ENCODE measurements at places on chromosomes 3 and 15. TPM values are rescaled to one million over a fixed set of nuclear protein-coding genes. Genes with fewer than 3 reads are reported as not detected.

The FSIP1 gene
- total RNA-seq = 0.74 TPM

The EPHB3 gene
- total RNA-seq = 0.04 TPM

- DNase-seq = no peak
Measured at GRCh38 chr15:85024509-85025336, 43.1 kb downstream of the PDE8A start.

The EFCAB12 gene
- 0.39 TPM for total RNA-seq

DNA sequence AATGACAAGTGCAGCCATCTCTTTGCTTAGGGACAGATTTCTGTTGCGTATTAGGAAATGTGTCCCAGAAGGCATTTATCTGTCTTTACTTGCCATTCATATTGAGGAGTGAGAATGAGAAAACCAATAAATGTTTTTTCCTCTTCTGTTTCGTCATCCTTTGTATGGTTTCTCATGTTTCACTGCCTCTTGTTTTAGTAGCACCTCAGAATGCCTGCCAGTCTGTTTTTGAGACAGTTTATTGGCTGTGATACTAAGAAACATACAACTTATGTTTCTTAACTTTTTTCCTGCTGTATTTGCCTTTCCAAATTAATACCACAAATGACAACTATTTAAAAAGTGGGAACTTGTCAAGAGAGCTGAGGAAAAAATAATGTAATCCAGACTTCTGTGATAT is 390.2 kb upstream of the GOLIM4 start:
- no peak for DNase-seq

- no peak for DNase-seq
Measured at GRCh38 chr3:45010811-45011333, 15.2 kb upstream of the CLEC3B start.

- no peak for DNase-seq
Measured at GRCh38 chr3:115348412-115348811, 201.3 kb upstream of the ZBTB20 start.

The THPO gene
- not detected for total RNA-seq

All from activated naive CD8-positive, alpha-beta T cell treated with anti-CD3 and anti-CD28 coated beads for 36 hours (primary cell).